HFF-Myc (cell line): ENCODE measurements at places on chromosomes 7 and 10.

DNA sequence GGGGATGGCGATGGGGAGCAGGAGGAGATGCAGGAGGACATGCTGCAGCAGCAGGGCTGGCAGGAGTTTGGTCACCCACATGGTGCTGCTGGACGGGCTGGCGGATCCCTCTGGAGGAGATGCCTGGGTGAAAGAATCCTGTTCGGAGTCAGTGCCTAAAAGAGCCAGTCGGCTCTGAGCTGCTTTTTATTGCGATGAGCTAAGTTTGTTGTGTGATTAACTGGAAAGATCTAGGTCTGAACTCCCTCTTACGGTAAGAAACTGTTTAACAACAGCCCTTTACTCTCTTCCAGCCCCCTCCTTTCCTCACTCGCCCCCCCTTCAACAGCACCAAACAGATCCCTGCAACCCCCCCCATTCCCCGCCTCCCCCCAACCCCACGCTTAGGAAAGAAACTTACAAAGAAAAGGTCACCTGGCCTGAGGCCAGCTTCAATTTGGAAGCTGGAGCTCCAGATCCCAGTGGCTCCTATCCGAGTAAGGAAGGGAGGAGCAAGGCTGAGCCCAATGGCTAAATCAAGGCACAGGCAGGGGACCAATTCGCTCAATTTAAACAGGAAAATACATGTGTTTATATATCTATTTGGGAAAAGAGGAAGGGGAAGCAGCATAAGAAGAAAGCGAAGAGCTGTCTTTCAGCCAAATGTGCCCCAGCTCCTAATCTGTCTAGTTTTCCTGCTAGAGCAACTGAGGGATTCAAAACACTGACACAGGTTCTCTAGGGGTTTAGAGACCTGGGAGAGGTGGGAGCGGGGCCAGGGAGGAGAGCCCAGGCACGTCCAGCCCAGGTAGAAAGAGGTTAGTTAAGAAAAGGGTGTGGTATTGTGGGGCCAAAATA lies at the start of gene HGF:
HGF (minus strand) TSS at position 157 of the 837 bp plus-strand sequence; CDS start at position 81, 76 bp downstream.
- peak; percentile 54 for DNase-seq

GRCh38 chr10:132162021-132162531 lies 24.7 kb upstream of the DPYSL4 start:
- DNase-seq: no peak

DNA sequence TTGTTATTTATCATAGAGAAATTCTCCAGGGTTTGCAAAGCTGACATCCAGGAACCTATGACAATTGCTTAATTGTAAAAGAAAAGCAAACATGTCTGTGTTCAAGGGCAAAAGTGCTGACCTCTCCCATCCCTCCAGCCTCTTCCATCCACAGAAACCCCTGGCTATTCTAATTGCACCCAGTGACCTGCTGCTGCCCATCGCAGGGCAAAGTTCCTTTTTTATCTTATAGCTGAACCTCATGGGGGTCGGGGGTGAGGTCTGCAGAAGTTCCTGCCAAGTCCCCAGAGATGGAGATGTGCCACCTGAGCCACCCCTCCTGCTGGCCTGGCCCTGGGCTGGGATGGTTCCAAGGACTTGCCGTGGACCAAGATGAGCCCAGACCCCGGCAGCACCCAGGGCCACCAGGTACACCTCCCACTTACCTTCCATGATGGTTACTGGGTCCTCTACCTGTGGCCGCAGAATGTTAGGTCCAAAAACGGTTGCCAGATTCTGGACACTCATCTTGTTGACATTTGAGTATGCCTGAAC lies 146.5 kb downstream of the MAPK8 start:
- DNase-seq: no peak

GRCh38 chr7:130971297-130971696 lies 237.3 kb upstream of the KLF14 start:
- DNase-seq: no peak
